ENCODE measurements at places on chromosomes 3 and 15.

- DNase-seq: no peak
Measured at GRCh38 chr3:72766866-72767265, 81.4 kb downstream of the SHQ1 start.

- DNase-seq: no peak
Measured at GRCh38 chr3:115436767-115437301, 186.5 kb upstream of the GAP43 start.

DNA sequence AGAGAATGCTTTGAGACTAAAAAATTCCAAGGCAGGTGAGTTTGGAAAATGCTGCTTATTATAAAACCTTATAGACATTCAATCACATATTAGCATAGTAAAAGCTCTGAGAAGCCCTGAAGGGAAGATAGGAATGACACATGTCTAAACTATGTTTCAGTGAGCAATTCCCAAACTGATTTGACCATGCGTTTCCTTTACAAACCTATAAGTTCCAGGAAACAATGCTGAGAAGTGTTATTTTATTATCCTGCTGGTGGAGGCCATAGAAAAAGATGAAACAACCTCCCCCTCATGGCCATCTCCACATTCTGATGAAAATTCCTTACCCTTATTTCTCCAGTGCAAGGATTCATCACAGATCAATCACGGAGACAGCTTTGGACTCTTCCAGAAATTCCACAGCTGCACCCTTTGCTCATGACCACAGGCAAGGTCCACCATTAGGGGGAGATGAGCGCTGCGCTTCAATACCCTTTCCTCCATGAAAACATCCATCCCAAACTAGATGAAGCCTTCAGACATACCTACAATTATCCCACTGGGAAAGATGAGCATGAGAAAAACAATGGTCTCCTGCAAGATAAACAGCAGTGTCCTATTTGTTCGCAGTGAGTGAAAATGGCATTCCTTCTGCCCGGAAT is 372.1 kb downstream of the MAGI1 start:
- DNase-seq: no peak

DNA sequence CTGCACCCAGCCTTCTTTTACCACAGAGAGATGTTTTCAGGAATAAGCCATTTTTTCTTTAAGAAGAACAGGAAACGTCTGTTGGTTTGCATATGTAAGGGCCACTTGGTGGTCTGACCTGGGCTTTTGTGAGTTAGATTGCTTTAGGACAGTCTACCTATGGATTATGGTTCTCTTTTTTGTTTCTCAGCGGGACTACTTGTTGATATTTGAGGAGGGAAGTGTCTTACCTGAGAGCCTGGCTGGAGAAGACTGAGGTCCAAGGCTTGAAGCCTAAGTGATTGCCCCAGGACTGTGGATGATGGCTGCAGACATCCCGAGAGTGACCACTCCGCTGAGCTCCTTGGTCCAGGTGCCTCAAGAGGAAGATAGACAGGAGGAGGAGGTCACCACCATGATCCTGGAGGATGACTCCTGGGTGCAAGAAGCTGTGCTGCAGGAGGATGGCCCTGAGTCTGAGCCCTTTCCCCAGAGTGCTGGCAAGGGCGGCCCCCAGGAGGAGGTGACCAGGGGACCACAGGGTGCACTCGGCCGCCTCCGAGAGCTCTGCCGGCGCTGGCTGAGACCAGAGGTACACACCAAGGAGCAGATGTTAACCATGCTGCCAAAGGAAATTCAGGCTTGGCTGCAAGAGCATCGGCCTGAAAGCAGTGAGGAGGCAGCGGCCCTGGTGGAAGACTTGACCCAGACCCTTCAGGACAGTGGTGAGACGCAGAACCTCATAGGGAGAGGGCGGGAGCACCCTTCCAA is 3.0 kb downstream of the ZSCAN2 start:
- no peak for DNase-seq

DNA sequence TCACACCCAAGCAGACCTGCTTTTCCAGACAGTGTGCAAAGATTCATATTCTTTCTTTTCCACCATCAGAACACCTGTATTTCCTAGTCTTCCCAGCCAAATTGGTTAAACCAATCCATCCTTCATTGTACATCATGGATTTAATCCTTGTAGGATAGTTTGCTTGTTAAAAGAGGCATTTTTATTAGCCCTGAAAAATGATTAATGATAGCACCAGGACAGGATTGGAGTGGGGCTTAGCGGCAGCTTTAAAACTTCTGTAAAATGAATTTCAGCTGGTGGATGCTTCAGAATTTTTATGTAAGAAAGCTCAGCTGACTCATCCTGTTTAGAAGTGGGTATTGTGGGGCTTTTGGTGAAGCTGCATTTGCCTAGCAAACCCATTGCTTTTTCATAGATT is 36.1 kb upstream of the ARHGEF26 start:
- no peak for DNase-seq

GRCh38 chr15:68615301-68615700 is 36.5 kb downstream of the CORO2B start:
- DNase-seq: no peak

DNA sequence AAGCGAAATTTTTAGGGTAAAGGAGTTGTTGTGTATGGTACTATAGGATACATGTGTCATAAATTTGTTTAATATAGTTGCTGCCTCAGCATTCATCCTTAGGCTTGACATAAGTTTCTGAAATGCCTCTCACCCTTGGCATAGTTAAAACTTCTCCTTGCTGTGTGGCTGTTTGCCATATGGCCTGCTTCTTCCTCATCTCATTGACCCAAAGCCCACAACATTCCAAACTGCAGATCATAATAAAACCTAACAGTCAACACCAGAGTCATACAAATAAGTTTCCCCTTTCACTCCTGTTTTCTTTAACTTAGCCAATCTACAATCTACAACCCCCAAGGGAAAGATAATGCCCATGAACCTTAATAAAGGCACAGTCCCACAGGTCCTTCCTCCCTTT is 136.6 kb downstream of the TMCC1 start:
- no peak for DNase-seq

DNA sequence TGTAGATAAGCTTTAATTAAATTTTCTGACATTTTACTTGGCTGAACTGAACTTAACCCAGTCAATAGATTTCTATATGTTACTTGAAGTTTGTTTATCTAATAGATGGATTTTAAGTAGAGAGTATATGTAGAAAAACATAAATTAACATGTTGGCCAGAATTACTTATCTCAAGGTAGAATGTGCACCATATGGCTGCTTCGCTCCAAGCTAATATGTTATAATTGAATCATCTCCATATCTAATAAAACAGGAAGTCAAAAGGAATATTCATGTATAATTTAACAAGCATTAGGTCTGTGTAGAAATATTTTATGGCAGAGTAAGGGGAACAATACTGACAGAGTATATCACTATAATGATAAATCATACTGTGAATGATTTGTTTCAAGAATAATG is 650.7 kb upstream of the ALCAM start:
- DNase-seq: no peak

DNA sequence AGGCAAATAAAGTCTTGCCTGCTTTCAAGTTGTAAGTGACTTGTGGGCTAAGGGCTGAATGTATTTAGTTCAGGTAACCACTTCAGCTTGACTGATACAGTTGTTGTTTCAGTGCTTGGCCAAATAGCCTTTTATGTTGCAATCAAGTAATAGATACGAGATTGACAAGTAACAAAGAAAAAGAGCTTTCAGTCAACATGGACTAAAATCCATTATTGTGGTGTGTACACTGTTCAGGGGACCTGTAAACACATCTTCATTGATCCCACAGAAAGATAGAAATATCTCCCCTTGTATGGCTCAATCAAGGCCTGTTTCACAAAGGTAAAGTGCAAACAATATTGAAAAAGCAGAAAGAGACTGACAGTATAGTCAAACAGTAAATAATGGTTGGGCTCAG is 224.8 kb upstream of the TMCO5A start:
- no peak for DNase-seq

- no peak for DNase-seq
Measured at GRCh38 chr15:41024885-41025284, 71.6 kb downstream of the CHAC1 start.

GRCh38 chr3:12054245-12054644 is 50.1 kb downstream of the SYN2 start:
- no peak for DNase-seq

DNA sequence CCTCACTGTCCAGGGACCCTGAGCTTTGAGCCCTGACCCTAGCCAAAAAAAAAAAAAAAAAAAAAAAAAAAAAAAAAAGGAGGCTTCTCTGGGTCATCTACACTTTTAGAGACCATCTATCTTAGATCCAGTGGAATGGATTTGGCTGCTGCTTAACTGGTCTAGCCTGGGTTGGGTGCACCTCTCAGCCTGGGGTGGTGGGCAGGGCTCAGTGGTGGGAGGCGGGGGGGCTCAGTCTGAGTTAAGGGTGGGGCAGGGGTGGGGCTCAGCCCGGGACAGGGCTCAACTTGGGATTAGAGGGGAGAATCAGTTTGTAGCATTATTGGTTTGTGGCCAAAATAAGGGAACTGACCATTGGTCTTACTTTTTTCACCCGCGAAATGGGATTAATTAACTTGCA is 139.2 kb downstream of the TPRA1 start:
- no peak for DNase-seq

GRCh38 chr3:48656061-48656840 is 6.4 kb downstream of the CELSR3 start:
- no peak for DNase-seq

GRCh38 chr3:45583021-45583851 is 11.3 kb upstream of the LIMD1 start:
- no peak for DNase-seq

DNA sequence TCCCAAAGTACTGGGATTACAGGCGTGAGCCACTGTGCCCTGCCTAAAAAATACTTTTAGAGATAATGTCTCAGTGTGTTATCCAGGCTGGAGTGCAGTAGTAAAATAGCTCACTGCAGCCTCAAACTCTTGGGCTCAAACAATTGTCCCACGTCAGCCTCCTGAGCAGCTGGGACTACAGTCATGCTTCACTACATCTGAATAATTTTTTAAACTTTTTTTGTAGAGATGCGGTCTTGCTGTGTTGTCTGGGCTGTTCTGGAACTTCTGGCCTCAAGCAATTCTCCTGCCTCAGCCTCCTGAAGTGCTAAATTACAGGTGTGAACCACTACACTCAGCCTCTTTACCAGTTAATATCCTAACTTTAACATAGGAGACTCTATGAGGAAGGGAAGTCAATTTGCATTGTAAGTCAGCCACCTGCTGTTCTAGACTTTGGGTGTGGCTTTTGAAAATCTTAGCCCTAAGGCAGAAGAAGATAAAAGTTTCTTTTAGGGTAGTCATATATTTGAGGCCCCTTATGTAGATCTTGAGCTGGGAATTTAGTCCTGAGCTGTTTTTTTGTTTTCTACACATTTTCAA is 78.2 kb upstream of the RASGRP1 start:
- no peak for DNase-seq

GRCh38 chr3:151197981-151198767 is 4.8 kb downstream of the GPR171 start:
- no peak for DNase-seq

- DNase-seq: no peak
Measured at GRCh38 chr3:152853196-152853595, 18.3 kb downstream of the P2RY1 start.

- no peak for DNase-seq
Measured at GRCh38 chr3:9903904-9904303, 1.3 kb downstream of the IL17RE start.

GRCh38 chr3:46889381-46890110 is 12.0 kb downstream of the PTH1R start:
- no peak for DNase-seq

- DNase-seq: no peak
Measured at GRCh38 chr15:77538027-77538451, 94.7 kb downstream of the LINGO1 start.

DNA sequence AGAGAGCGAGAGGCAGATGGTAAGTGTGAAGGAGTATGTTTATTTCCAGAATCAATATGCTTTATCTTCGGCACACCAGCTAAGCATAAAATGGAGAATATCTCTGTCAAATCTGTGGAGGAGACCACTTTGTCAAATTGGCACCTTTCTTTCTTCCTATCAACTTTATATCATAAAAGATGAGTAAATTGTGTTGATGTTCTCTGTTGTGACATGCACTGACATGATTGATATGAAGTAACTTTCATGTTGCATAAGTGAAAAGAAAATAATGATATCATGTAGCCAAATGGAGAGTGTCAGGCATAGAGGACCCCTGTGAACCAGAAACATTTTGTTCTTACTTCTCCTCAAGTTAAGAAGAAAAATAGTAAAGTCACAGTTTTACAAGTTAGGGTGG is 753.8 kb downstream of the ZNF385D start:
- DNase-seq: no peak

- DNase-seq: no peak
Measured at GRCh38 chr15:76376029-76376428, 39.5 kb downstream of the ISL2 start.

- peak; percentile 18 for DNase-seq
Measured at GRCh38 chr3:169812332-169813235, at the start of the genes LRRC34 and LRRIQ4. Gene LRRC34, minus strand, starts transcription at chr3:169812904. Its CDS starts 356 bp downstream, at chr3:169812548. Gene LRRIQ4, plus strand, starts transcription at chr3:169812870. Its CDS starts 9,052 bp downstream, at chr3:169821922.

GRCh38 chr15:28983432-28984311 is 97.9 kb downstream of the APBA2 start:
- DNase-seq: no peak

DNA sequence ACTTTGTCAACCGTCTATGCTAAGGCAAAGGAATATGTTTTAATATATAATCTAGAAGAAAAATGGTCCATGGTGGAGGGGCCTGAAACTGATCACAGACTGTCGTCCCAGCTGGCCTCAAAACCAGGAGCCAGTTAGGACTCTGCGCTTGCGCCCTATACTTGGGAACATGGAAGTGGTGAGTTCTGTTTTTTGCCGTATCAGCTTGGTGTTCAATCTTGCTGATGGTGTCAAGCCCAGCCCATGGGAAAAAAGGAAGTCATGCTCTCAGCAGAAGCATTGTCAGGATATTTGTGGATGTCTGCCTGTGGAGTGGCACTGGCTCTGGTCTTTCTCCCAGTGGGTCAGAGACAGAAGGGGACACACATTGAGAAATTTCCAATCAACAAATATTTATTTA is 342.0 kb upstream of the CTDSPL start:
- no peak for DNase-seq

DNA sequence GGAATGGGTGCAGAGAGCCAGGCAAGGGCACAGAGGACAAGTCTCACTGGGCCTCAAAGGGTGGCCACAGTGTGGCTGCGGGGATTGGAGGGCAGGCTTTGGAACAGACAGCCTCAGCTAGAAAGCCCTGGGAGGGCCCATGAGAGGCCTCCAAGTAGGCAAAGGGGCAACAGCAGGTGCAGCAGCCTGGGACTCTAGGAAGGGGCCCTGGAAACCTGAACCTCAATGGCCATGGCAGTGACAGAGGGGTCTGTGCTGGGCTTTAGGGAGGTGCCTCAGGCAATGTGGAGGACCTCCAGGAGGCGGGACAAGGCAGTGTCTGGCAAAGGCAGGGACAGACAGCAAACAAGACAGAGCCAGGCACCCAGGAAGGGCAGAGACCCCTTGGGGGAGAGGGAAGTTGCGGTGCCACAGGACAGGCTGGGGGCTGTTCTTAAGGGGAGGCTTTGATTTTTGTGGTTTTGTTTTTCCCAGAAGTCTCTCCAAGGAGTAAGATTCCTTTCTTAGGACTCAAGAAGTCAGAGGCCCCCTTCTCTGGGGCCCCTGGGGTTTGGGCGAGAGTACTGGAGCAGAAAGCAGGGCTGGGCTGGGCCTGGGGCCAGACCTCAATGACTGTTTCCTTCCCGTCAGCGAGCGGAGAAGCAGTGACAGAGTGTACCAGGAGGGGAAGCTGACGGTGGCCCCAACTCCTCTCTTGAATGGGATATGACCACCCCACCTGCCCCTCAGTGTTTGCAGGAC is 9.7 kb downstream of the STOML1 start:
- DNase-seq: no peak
